ENCODE measurements at places on chromosomes 7 and 10.

DNA sequence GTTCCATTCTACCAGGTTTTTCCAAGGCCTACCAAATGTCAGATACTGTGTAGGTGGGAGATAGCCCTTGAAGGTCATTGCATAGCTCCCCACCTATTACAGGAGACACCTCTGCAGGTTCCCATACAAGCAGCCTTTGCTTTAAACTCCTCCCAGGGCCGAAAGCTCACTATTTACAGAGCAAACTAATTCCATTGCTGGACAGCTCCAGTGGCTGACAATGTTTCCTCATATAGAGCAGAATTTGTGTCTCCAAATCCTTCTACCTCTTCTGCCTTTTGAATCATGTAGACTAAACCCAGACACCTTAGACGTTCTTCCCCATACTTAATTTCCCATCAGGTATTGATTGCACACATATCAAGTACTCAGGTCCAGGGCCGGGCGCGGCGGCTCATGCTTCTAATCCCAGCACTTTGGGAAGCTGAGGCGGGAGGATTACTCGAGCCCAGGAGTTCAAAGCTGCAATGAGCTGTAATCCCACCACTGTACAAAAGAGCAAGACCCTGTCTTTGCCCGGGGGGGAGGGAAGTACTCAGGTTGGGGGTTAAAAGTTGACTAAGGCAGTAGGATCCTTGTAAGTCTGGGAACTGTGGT, 2.1 kb downstream of the CNNM1 start:
- DNase-seq = no peak

DNA sequence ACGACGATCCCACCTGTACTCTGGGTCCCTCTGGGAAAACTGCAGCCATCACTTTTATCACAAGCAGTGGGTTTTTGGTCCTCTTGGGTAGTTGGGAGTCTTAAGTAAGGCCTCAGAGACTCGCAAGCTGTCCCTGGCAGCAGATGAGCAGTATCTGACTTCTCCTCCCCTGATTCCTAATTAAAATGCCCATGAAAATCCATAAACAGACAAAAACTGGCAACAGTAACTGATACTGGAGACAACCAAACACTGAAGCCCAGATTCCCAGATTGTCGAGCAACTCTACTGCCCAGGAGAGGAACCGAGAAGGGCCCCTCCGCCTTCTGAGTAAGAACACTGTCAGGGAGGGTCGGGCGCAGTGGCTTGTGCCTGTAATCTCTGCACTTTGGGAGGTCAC, 333.8 kb downstream of the CALN1 start:
- no peak for DNase-seq

GRCh38 chr10:17586821-17587234, 30.3 kb downstream of the HACD1 start:
- DNase-seq = peak; percentile 4

DNA sequence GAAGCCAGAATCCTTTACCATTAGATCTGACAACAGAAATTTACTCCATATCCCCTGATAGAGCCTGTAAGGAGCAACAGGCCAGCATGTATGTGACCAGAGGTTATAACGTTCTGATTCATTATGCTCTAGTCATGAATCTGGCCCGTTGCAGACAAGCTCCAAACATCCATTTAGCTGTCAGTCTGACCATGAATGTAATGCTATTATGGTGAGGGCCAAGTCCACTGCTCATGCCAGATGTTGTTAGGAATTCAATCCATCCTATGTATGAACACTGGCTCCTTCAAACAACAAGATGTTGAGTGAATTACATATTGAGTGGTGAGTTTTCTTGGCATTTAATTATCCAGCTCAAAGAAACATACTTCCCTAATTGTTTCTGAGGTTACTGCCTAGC, 610.1 kb upstream of the ANKRD30A start:
- DNase-seq = peak; percentile 47

DNA sequence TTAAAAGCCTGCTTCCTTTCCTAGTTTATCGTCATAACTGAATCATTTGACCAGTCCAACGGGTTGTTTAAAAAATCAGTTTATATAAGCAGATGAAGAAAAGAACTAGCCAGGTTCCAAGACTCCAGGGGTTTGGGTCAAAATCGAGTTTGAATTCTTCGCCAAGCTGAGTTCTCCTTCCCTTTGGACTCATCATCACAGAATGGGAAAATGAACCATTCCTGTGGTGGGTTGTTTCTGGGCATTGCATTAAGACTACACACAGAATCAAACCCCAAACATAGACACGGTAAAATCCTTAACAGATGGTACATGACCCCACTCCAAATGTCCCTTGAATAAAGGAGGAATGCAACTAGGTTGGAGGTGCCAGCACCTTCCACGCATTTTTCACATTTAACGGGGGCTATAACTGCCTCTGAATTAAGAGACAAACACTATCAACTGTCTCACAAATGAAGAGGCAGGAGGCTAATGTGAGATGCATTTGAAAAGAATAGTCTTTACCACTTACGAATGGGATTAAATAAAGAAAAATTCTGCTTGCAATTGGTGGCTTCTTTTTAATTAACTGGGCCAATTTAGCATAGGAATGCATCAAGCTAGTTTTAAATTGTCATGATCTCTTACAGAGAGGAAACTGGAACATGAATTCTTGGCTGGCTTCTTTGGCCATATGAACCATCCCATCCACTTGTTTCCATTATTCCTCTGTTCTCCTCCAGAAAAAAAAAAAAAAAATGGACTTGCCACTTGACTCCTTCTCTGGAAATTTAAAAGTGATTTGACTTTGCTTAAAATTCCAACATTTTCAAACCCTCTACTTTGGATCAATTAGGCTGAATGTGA, 61.1 kb downstream of the CHST15 start:
- no peak for DNase-seq

Data from fibroblast of the aortic adventitia (primary cell).